ENCODE measurements at places on chromosomes 11 and 22.

- no peak for DNase-seq
Measured at GRCh38 chr11:7593481-7593880, 79.7 kb downstream of the PPFIBP2 start.

DNA sequence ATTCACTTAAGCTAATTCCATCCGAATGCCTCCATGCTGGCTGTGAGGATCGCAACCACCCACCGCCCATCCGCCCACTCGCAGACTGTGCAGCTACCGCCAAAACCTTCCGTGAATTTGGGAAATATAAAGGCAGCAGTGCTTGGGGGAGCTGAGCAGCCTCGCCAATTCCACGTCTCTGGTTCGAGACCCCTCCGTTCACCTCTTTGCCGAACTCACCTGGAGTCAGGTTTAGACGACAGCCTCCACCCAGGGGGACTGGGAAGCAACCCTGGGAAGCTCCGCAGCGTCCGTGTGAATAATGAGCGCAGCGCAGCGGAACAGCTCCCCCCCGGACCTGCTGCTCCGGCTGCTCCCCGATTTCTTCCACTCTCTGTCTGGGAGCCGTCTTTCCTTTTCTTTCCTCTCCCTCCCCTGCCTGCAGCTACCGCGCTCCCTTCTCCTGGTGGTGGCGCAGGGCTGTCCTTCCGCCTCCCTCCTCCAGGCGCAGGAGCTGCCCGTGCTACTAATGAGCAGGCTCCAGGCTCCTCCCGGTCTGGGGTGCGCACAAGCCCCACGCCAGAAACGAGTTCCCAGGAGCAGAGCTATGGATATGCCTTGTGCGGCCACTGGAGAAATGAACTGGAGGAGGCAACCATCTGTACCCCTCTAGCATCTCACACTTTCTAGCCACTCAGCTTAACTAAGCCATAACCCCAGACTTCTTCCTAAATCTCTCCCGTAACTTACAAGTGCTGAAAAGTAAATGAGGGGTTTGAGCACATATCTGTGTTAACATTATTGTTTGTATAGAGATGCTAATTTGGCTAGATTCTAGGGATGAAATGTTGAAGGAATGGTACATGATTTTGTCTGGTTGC lies 107.3 kb downstream of the XKR3 start:
- DNase-seq, result no peak

DNA sequence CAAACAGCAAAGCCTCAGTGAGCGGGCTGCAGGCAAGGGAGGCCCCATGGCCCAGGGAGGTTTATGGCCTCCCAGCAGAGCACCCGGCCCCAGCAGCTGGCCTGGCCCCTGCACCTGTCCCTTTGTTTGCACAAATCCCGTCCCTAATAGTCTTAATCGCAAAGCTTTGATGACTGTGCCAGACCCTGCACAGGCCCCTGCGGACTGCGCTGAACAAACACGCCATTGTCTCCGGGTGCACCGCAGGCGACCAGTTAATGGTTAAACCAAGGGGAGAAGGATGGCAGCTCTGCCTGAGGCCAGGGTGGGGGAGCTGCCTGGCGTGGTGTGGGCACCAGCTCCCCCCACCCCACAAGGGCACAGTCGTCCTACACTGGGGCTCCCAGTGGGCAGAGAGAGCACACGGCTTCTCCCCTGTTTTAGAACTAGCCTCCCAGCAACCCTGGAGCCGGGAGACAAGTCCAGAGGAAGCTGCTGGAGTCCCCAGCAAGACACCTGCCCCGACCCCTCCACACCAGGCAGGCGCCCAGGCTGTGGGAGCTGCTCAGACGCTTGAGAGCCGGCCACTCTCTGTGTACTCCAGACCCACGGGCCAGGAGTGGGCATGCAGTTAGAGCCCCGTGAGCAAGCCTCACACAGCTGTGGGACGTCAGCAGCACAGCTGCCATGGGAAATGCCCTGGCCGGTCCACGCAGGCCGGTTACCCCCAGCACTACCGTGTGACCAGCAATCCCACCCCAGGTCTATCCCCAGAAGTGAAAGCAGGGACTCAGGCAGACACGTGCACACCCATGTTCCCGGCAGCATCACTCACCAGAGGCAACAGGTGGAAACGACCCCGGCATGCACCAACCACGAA lies 39.7 kb upstream of the TH start:
- no peak for DNase-seq

DNA sequence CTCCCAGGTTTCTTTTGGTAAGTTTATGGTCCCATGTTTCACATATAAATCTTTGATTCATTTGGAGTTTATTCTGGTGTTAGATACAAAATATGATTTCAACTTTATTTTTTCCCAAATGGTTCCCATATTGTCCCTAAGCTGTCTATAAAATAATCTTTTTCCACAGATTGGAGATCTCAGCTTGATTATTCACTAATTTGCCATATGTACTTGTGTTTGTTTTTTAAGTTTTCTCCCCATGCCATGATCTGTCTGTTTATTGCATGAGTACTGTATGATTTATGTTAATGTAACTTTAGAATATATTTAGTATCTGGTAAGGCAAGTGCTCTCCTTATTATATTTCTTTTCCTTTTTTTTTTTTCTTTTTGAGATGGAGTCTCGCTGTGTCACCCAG lies 19.9 kb upstream of the CLMP start:
- no peak for DNase-seq

GRCh38 chr11:9057007-9057406 lies 34.4 kb downstream of the SCUBE2 start:
- DNase-seq, result peak; percentile 38

- no peak for DNase-seq
Measured at GRCh38 chr11:67489885-67490726, 7.3 kb downstream of the AIP start.

DNA sequence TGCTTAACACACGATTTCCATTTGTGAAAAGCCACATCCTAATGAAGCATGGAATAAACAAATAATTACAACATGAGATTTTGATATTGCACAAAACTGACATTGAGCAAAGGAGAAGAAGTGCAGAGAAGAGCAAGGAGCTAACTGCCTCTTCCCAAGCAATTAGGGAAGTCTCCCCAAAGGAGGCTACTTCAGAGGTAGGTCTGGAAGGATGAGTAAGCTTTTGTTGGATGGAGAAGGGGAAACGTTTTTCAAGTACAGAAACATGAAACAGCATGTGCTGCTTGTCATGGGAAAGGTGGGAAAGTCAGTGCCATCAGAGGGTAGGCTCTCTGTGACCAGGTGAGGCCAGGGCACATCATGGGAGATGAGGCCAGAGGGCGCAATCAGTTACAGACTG lies 132.2 kb upstream of the SESN3 start:
- DNase-seq, result peak; percentile 29

DNA sequence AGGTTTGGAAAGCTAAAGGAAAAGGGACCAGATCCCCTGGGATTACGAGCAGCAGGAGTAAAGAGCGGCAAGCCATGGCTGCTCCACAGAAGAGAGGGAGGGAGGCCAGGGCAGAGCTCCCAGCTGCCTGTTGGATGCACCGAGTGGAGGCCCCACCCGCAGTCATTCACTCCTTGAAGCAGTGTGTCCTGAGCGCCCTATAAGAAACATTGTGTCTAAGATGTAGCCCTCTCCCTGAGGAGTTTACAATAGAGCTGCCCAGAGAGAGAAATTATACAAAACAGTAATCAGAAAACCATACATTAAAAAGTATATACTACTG lies 54.7 kb upstream of the CSNK2A3 start:
- no peak for DNase-seq

DNA sequence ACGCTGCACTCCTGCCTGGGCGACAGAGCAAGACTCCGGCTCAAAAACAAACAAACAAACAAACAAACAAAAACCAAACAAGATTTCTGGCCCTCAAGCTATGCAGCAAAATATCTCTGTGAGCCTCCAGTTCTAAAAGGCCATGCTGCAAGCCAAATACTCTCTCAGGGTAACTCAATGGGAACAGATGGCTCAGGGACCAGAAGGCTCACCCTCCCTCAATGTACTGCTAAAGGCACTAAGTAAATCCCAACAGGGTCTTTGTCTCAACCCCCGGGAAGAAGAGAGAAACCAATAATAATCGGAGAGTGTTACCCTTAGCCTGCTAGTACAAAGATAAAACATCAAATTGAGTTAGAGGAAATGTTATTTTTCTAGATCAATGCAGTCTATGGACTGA lies 119.7 kb upstream of the ZC3H12C start:
- DNase-seq, result no peak

GRCh38 chr11:87224486-87224885 lies 186.8 kb downstream of the TMEM135 start:
- no peak for DNase-seq

GRCh38 chr11:34300026-34300925 lies 57.5 kb downstream of the ABTB2 start:
- no peak for DNase-seq

- peak; percentile 6 for DNase-seq
Measured at GRCh38 chr11:57150454-57150917, 31.3 kb upstream of the LRRC55 start.

DNA sequence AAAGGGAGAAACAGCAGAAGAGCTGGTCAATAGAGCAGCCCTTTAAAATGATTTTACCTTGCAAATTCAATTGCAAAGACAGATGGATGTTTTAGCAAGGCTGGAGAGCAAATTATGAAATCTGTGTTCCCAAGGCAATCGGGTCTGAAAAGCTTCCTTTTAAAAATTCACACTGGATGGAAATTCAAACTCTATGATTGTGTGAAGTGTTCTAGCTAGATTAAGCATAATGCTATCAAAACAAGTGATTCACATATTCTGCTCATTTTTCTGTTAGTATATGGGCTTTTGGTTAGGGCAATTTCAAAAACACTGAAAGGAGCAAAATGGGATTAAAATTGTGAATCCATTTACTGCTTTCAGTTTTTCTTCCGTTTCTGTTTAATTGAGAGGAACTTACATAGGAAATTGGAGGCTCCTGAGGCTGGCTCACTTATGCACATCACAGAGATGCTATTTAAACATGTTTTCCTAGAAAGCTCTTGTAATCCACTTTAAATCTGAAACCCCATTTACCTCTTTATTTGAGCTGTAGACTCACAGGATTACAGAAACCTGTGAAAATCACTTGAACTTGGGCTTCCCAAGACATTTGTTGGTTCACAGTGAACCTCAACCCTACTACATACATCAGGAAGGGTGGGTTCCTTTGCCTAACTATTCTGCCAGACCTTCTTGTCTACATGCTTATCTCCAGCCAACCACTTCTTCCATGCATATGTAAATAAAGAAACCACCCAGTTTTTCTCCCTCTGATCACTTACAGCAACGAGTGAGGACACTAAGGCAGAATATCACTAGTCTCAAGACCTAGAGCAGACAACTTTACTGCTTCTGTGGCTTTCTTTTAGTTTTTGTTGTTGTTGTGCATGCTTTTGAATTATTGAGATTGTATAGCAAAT lies 201.9 kb upstream of the PITPNB start:
- no peak for DNase-seq

DNA sequence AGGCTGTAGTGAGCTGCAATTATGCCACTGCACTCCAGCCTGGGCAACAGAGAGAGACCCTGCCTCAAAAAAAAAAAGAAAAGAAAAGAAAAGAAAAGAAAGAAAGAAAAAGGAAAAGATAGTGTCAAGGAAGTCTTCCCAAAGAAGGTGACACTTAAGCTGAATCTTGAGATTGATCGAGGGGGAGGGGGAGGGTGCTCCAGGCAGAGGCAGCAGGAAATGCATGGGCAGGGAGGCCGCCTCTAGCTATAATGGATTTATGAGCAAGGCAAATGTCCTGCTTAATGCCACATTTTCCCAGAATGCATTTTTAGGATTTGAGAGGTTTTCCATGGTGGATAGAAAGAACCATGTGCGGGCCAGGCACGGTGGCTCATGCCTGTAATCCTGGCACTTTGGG lies 13.8 kb upstream of the DDB2 start:
- no peak for DNase-seq

GRCh38 chr22:50417411-50418210 lies 57.2 kb downstream of the SBF1 start:
- DNase-seq, result no peak

GRCh38 chr22:32336121-32336603 lies 21.5 kb upstream of the RFPL3 start:
- no peak for DNase-seq

- DNase-seq, result no peak
Measured at GRCh38 chr11:119626871-119627270, 102.1 kb downstream of the NECTIN1 start.

- no peak for DNase-seq
Measured at GRCh38 chr22:29224859-29225410, 19.2 kb downstream of the EMID1 start.

DNA sequence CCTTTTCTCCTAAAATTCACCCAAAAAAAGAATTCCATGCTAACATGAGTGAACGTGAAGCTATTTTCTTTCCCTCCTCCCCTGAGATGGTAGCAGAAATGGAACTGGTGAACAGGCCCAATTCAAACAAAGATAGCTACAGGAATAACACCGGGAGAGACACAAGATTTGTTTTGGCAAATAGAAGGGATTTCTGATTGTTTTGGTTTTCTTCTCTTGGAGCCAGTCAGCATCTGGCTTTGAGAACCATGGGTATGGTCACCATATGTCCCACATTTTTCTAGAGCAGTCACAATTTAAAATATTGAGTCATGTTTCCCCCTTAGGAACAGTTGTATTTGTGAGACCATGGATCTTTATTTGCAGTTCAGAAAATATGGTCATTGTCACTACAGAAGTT lies 214.1 kb downstream of the FAM76B start:
- peak; percentile 74 for DNase-seq

DNA sequence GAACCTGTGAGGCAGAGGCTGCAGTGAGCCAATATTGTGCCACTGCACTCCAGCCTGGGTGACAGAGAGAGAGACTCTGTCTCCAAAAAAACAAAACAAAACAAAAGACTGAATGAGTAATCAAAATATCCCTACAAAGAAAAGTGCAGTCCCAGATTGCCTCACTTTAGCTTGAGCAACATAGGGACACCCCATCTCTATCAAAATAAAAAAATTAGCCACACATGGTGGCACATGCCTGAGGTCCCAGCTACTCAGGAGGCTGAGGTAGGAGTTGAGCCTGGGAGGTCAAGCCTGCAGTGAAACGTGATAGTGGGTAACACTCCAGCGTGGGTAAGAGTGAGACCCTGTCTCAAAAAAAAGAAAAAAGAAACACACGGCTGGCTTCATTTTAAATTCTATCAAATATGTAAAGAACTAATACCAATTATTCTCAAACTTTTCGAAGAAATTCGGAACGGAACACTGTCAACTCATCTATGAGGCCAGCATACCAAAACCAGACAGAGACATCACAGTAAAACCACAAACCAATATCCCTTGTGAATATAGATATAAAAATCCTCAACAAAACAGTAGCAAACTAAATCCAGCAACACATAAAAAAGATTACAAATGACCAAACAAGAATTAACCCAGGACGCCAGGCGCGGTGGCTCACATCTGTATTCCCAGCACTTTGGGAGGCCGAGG lies 12.9 kb downstream of the CHEK2 start:
- DNase-seq, result peak; percentile 39

Data from AG10803 (cell line).